Activated CD4-positive, alpha-beta T cell treated with anti-CD3 and anti-CD28 coated beads, Interleukin-2, Interleukin-6, amounts not matched to agents 100 ng/mL and 50 ng/mL, durations not matched to agents 16 hours and 8 hours (primary cell): ENCODE measurements at places on chromosomes 6 and 20.

- DNase-seq, result no peak
Measured at GRCh38 chr6:37099442-37099841, 70.5 kb upstream of the PIM1 start.

- no peak for DNase-seq
Measured at GRCh38 chr6:67663105-67663895, 971.8 kb upstream of the ADGRB3 start.

DNA sequence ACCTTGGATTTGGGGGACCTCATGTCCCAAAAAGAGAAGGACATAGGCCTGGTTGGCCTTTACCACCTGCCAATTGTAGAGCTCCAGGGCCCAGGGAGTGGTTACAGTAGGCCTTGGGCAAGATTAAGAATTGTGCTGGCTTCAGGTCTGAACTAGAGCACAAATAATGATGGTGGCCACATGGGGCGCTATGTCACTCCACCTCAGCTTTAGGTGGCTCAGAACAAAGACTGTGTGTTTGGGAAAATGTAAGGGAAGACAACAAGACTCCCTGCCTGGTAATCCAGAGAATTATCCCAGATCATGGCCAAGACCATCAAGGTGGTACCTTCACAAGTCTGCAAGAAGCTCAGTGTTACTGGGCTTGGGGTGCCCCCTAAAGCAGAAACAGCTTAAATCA is 224.9 kb upstream of the OPRM1 start:
- no peak for DNase-seq

DNA sequence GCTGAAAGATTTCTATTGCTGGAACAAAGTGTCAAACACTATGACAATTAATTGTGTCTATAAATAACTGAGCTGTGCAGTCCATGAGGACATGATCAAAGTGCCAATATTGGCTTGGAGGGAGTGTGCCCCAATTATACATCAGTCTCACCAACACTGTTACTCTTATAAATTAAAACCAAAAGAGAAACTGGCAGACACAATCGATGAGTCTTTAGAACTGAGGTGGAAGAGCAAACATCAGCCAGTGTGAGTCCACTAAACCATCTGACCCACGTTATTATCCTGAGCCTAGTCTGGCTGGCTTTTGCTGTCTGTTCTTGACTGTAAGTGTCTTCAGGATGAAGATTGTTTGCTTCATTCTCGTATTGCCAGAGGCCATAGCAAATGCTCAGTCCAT is 98.9 kb downstream of the OLIG3 start:
- no peak for DNase-seq

- DNase-seq, result no peak
Measured at GRCh38 chr20:31644701-31645100, 7.0 kb downstream of the COX4I2 start.

- DNase-seq, result no peak
Measured at GRCh38 chr6:91816335-91816734, 1229.5 kb upstream of the MAP3K7 start.

- DNase-seq, result no peak
Measured at GRCh38 chr6:107656401-107656800, 166.5 kb downstream of the SOBP start.

GRCh38 chr6:2949121-2949520 is 22.2 kb downstream of the SERPINB6 start:
- DNase-seq, result no peak

- DNase-seq, result no peak
Measured at GRCh38 chr6:21744331-21744730, 150.8 kb downstream of the SOX4 start.

DNA sequence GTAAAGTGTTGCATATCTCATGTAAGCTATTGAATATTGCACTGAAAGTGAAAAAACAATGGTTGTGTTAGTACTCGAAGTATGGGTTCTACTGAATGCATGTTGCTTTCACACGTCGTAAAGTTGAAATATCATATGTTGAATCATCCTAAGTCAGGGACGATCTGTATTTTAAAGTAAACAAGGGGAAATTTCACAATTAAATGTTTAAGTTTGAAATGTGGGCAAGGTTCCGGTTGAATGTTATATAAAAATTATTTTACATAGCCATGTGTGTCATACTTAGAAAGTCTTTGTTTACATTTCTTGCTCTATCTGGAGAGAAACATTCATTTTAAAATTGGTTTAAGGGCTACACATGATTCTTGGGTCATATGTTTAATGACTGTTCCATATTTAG is 76.8 kb downstream of the AKAP7 start:
- no peak for DNase-seq

DNA sequence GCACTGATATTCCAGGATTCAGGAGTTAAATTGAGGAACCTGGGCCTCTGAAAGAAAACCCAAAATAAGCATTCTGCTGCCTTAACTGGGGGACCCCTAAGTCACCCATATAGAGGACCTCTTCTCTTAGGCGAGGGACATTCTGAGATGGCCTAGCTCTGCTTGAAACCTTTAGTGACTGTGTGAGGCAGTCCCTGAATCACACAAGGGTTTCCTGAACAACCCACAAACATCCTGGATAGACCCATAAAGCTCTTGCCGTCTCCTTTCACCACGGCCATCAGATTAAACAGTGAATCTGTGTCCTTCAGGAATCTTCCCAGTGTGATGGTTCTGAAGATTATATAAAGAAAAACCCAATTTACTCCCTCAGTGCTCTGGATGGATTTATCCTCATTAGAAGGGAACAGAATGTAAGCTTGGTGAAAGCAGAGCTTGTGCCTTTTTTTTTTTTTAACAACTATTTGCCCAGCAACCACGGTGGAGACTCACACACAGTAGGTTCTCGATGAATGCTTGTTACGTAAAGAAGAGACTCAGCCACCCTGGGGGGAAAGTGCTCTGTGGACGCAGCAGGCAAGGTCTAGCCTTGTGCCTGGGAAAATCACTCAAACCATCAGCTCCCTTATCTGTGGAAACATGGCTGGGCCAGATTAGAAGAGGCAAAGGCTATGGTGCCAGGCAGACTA is 39.1 kb upstream of the SIRPG start:
- DNase-seq, result no peak

DNA sequence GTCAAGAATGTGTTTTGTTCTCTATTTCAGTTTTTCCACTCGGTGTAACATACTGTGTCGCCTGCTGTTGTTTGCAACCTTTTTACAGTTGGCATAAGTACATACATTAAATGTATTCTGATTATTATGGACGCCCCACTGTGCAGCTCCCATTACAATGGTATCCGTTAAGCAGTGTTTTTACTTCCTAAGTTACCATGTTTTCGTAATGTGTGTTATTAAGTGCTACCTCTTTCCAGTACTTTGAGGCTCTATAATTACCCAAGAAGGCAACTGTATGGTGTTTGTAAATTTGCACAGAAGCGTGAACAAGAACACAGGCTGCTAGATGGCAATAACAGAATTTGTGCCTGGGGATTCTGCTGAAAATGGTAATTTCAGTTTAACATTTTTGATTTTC is 568.0 kb upstream of the MARCKS start:
- DNase-seq, result no peak

DNA sequence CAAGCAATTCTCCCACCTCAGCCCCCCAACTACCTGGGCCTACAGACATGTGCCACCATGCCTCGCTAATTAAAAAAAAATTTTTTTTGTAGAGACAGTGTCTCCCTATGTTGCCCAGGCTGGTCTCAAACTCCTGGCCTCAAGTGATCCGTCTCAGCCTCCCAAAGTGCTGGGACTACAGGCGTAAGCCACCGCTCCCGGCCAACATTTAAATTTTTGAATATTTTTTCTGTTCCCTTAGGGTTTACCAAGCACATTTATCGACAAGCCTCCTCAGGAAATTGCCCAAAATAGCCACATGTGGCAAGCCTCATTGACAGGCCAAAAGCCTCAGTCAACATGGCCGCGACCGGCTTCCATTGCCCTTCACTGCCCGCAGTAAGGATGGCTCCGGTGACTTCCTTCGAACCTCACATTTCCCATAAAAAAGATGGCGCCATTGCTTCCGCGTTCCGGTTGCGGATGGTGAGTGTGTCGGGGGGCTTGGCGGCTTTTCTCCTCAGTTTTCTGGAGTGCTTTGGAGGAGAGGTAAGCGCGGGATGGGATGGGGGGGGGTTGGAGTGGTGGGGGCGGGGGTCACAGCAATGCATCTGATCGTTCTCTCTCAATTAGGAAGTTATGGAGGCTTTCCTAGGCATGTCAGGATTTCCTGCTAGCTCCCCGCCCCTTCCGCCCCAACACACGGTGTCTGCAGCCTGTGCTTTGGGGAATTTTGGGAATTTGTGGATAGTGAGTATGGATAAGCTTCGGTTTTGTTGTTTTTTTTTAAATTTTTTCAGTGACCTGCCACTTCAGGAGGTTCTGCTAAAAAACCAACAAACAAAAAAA is at the start of gene SHLD1:
SHLD1 (plus strand) TSS at position 450 of the 828 bp plus-strand sequence. CDS start 22,465 bp downstream, outside the sequence.
- peak; percentile 92 for DNase-seq

- DNase-seq, result no peak
Measured at GRCh38 chr6:22361576-22361975, 64.7 kb upstream of the PRL start.

DNA sequence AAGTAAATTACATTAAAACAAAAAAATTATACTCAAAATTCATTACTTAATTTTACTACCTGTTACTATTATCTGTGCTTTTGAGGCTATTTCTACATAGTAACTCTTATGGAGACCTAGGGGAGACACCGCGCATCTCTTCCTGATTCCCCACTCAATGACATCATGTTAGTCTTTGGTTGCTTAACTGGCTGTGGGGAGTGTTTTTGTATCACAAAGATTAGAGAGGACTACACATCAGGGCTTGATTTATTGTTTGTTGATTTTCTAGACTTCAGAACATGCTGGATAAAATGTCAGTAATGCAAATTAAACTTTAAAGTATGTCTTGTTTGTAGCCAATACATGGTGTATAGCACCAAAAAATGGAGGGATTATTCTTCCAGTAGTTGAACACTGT is 26.0 kb downstream of the SLC2A10 start:
- no peak for DNase-seq

DNA sequence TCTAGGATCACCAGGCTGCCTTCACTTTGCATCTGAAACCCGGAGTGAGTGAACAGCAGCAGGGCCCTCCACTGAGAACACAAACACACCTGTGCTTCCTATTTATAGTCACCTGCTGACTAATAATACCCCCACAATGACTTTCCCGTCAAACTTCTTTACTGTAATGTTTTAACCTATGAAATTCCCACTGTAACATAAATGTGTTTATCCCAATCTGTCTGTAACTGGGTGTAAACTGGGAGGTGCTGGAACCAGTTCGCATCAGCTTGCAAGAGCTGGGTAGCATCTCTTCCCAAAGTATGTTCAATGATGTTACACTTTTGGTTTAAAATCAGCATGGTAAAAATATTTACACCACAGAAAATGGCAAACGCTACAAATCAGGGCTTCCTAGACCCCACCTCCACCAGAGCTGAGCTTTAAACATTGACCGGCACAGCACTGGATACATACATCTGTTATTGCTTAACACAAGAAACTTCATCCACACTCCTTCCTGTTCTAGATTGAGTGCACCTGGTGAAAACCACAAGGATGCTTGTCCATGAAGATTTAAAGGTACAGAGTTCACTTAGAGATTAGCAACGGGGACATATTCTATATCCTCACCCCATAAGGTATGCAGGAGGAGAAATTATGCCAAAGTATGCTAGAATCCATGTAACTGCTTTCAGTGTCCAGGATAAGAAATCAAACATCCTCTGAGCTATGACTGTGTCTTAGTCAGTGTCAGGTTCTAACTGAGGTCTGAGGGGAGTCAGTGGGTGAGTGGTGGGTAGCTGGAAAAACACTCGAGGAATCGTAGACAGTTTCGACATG is 79.0 kb downstream of the ALDH8A1 start:
- peak; percentile 20 for DNase-seq

- peak; percentile 78 for DNase-seq
Measured at GRCh38 chr6:28758046-28758817, 165.6 kb downstream of the TRIM27 start.

DNA sequence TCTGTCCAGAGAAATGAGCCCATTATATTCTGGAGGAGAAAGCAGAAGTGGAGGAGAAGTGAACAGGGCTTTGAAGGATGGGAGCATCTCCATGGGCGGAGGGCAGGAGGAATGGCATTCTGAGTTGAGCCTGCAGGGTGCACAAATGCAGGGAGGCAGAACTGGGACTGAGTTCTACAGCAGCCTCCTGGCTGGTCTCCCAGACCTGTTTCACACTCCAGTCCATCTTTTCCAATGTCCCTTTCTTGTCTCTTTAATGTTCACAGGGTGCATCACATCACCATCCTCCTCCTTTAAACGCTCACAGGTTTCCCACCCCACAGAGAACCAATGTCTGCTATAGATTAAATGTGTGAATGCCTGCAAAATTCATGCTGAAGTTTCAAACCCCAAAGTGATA is 302.9 kb downstream of the PTPRT start:
- no peak for DNase-seq

DNA sequence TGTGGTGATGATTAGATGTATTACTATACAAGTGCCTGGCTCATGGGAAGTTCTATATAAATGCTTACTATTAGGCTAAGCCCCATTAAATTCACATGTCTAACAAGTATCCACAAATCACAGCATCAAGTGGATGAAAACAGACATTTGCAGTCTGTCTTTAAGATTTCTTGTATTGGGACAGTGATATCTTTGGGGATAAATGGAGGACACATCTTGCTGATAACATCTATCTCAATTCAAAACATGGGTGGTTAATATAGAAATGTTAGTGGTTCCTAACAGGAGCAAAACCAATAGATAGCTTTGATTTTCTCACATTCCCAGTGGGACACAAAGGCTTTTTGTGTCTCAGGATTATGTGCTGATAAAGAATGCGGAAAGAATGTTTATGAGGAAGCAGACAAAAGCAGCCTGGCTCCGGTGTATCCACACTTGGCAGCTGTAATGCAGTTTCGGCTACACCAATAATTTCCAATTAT is 29.3 kb downstream of the PTPRK start:
- DNase-seq, result no peak

GRCh38 chr20:8757146-8757545 is 311.7 kb upstream of the PLCB4 start:
- no peak for DNase-seq

- DNase-seq, result peak; percentile 52
Measured at GRCh38 chr6:24431045-24431451, 28.3 kb downstream of the MRS2 start.
